ENCODE measurements at places on chromosomes 3 and 15. TPM values are rescaled to one million over a fixed set of nuclear protein-coding genes. Genes with fewer than 3 reads are reported as not detected.

The WDR5B gene
- total RNA-seq = 8.0 TPM

The MINAR1 gene
- total RNA-seq = 0.42 TPM

The ROBO2 gene
- not detected for total RNA-seq

- H3K4me1 ChIP-seq = no peaks in the 10 kb centered on the region
- H3K4me3 ChIP-seq = no peak overlapping the region
- H3K36me3 ChIP-seq = no peaks in the 10 kb centered on the region
- no peaks in the 10 kb centered on the region for H3K27me3 ChIP-seq
- H3K27ac ChIP-seq = no peak overlapping the region
These were observed 43.1 kb upstream of the TRPC1 start for GRCh38 chr3:142680710-142681109.

GRCh38 chr3:138653567-138653966 is 45.0 kb downstream of the FAIM start:
- H3K4me3 ChIP-seq = no peak overlapping the region
- no peak for DNase-seq
- H3K27me3 ChIP-seq = no peaks in the 10 kb centered on the region
- H3K27ac ChIP-seq = no peak overlapping the region
- H3K36me3 ChIP-seq = peaks cover 76% of the 10 kb centered on the region

DNA sequence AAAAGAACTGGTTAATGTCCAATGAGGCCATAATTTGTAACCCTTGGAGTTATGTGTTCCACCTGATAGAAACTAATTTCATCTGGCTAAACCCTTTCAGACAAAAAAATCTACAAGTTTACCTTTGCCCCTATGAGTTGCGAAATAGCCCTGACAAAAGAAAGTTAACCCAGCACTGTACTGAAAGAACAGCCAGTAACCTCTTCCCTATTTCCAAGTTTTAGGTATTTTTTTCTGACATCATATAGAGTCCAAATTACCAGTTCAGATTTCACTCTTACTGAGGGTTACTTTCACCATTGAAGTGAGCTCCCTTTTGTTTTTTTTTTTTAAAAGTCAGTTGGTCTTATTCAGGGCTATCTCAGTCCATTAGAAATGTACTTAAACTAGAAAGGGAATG is 42.8 kb upstream of the PTPRG start:
- no peaks in the 10 kb centered on the region for H3K36me3 ChIP-seq
- H3K27ac ChIP-seq = no peak overlapping the region
- H3K4me3 ChIP-seq = no peak overlapping the region

All from activated B cell treated with CpG ODN at 0.5 μM for 24 hours (primary cell).